ENCODE measurements at places on chromosomes 2 and 18.

DNA sequence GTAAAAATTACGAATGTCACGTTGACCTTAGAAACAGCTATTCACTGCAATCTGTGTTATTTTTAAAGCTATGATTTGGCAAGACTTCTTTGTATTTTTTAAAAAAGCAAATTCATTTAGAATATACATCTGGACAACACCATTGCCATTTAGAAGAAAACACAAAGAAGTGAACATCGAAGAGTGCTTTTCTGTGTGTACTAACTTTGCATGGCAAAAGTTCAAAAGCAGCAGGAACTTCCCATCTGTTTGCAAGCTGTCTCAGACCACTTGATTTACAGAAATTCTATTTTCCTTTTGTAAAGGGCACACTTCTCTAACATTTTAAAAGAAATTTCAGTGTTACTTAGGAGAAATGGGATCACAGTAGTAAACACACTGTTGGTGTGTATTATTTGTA lies 145.9 kb downstream of the CALCRL start:
- DNase-seq = peak; percentile 9

DNA sequence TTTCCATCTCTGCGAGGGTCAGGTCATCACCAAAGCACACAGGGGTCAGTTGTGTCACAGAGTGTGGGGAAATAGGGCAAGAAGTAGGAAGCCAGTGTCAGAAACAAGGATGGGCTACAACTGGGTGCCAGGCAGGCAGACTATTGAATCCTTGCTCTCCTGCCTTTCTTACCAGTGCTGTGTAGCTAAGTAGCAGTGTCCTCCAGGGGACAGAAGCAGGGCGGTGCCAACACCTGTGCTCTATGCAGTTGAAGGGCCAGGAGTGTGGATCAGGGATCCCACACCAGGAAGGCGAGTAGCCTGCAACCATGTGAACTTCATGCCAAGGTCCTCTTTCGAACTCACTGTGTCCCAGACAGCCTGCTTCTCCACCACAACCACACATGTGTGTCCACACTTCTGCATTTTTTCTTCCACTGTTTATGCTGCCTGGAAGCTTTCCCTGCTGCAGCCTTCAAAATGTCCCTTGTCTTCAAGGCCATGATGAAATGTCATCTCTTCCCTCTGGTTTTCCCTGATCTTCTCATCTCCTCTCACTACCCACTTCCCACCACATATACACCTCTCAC lies 25.4 kb upstream of the REG3G start:
- DNase-seq = no peak

DNA sequence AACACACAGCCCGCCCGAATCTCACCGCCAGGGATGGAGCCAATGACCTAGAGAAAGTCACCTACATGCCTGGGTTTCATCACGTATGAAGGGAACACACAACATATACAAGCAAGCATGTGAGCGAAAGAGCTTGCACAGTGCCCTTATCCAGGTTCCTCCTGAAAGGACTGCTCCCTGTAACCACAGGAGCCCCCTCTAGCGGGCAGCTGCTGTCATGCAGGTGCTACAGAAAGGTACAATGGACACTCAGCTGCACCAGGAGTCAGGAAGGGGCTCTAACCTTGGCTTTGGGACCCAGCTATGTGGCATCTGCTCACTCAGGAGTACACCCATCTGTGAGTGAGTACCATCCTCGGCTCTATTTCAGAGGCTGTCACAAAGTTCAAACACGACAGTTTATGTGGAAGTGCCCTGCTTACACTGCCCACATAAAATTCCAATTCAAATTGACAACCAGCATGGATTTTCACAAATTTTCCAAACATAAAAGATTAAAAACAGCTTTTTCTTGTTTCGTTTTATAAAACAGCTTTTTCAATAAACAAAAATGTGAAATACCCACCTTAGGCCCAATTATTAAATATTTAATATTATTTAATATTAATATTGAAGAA lies 3.5 kb downstream of the NDUFA10 start:
- peak; percentile 29 for DNase-seq

GRCh38 chr18:22186484-22186971 lies 17.1 kb downstream of the GATA6 start:
- no peak for DNase-seq

GRCh38 chr2:191148281-191148680 lies 2.5 kb downstream of the STAT4 start:
- DNase-seq = no peak

- DNase-seq = no peak
Observed at GRCh38 chr18:35463827-35464226, 33.9 kb downstream of the INO80C start.

DNA sequence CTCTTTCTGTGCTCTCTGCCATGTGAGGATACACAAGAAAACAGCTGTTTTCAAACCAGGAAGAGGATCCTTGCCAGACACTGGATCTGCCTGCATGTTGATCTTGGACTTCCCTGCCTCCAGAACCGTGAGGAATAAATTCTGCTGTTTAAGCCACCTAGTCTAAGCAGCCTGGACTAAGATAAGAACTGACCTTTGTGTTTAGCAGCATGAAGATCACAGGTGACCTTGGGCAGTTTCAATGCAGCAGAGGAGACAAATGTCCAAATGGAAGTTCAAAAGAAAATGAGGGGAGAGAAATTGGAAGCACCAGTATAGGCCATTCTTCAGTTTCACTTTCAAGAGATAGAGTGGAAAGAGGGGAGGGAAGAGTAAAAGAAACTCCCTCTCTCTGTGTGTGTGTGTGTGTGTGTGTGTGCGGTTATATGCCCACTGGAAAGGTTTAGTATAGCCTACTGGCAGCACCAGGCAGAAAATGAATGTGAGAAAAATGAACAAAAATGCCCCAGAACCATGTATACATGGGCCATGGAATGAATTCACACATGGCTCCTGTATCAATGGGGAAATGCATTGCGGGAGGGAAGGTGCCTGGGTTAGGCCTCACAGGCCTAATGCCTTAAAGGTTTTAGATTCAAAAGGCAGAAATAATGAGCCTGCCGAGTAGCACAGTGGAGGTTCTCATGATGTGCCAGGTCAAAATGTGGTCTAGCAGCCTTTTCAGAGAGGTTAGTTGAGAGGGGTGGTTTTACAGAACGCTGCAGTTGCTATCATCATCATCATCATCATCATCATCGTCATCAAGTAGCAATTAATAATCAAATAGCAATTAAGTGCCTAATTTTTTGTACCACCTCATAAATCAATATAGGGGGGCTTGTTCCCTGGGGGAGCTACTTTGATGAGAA lies 1.1 kb upstream of the CERS6 start:
- DNase-seq = no peak

- DNase-seq = peak; percentile 29
Observed at GRCh38 chr18:54717673-54718407, 110.4 kb upstream of the RAB27B start.

DNA sequence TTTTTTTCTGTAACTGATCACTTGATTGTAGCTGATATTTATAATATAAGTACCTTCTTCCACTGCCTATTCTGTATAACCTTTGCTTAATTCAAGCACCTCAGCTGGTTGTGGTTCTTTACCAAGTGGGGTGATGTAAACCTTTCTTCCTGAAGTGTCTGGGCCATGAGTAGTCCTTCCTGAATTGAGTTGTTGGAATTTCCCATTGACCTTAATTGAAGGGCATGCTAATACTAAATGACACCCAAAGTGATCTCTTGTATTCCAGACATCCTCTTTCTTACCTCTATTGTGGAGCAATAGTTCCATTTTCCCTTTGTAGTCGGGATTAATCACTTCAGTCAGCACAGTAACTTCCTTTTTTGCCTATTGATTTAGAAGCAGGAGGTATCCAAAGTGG lies 1496.8 kb upstream of the CELF4 start:
- DNase-seq = no peak

DNA sequence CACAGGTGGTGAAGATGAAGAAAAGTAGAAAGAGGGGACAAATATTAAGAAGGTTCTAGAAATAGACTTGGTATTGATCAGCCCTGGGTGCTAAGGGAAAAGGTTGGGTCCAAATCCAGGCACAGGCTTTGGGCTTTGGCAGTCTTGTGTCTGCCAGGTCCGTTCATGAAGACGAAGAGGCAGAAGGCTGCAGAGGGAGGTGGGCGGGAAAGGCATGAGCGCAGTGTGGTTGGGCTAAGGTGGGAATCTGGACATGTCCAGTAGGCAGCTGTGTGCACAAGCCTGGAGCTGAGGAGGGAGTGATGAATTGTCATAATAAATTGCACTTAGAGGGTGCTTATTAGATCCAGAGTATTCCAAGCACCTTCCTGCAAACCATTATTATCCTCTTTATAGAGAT lies 105.7 kb upstream of the TEX51 start:
- DNase-seq = no peak

DNA sequence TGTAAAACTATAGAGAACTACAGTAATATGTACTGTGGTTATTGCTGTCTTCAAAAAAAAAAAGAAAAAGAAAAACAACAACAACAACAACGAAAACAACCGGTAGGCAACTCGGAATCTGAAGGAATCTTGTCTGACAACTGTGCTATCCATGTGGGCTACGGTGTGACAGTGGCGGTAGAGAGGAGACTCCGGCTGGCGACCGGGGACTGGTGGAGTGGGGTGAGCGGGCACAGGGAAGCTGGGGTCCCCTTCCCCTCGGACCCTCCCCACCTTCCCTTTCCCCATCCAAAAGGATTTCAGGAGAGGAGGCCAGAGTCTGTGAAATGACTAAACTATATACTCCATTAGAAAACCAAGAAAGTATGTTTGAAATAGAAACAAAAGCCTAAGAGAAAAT lies 22.9 kb downstream of the IGFBP5 start:
- no peak for DNase-seq

- no peak for DNase-seq
Observed at GRCh38 chr2:202043475-202043874, 9.8 kb downstream of the FZD7 start.
